ENCODE measurements at places on chromosomes 6 and 20.

GRCh38 chr6:22300273-22300998 is 3.6 kb upstream of the PRL start:
- no peak for DNase-seq

DNA sequence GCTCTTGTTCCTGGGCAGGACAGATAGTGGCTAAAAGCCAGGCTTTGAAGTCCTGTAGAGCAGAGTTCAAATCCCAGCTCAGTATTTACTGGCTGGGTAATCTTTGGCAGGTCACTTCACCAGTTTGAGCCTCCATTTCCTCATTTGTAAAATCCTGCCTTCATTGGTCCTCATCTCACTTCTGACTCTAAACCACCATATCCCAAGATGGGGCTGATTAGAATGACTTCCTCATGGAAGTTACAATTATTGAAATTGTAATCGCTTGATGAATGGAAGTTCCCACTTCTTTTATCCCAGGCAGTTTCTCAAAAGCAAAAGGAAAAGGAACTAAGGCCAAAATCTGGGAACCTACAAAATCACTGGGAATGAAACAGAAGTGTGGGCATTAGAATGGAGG is 35.9 kb upstream of the B4GALT5 start:
- no peak for DNase-seq

- DNase-seq, result no peak
Measured at GRCh38 chr20:56358070-56358469, 704 bp upstream of the FAM210B start.

DNA sequence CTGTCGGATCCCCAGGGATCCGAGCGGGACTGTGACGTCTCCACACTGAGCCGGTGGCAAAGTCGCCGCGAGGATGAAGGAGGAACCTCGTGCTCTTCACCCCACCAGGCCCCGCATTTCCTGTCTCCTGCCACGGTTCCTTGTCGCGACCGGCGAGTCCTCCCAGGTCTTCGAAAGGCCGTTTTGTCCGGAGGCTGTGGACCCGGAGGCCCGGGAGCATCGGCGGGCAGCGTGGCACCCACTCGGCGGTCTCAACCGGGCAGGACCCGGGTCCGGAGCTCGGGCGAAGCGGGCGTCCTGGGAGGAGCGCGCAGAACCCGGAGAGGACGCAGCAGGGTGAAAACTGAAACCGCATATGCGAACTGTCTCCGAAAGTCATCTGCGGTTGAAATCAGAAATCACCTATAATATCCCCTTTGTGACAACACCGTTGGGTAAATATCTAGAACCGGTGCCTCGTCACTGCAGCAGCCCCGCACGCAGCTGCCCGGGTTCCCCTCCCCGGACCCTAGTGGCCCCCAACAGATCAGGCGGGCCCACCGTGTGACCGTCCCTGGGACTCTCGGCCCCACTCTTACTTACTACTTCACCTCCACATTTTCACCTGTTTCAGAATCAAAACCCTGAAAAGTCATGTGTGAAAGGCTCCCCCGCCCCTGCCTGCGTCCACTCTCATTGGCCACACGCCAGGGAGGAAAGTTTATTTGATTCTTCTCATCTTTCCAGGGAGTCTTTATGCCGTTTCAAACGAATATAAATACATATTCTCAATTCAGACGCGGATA is 3.1 kb upstream of the ULBP2 start:
- no peak for DNase-seq

GRCh38 chr20:2873747-2874041 is 413 bp downstream of the PTPRA start:
- DNase-seq, result no peak

GRCh38 chr6:98833057-98833306 is 1.4 kb upstream of the POU3F2 start:
- no peak for DNase-seq

- no peak for DNase-seq
Measured at GRCh38 chr6:96304997-96305396, 216.6 kb upstream of the UFL1 start.

- no peak for DNase-seq
Measured at GRCh38 chr6:115982453-115982852, 78.2 kb downstream of the FRK start.

DNA sequence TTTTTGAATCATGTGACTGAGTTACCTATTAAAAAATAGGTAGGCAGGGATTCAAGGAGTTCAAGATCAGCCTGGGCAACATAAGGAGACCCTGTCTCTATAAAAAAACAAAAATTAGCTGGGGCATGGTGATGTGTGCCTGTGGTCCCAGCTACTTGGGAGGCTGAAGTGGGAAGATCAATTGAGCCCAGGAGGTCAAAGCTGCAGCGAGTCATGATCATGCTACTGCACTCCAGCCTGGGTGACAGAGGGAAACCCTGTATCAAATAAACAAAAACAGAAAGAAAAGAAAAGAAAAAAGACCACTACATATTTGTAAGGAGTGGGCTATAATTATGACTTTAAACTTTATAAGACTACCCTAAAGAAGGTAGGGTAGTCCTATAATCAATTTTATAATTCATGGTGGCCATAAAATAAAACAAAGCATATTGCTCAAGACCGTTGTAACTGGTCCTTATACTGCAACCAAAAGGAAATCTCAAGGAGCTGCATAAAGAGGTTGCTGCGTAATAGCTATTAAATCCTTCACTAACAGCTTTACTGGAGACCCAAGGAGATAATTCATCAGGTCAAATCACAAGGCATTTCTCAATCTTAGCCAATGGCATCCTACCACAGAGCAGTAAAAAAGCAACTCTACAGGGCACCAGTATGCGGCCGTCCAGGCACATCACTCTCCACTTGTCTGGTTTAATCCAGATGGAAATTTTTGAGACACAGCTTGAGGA is 13.5 kb downstream of the PIGU start:
- no peak for DNase-seq

GRCh38 chr6:63610944-63611343 is 24.7 kb upstream of the PHF3 start:
- DNase-seq, result no peak

- DNase-seq, result no peak
Measured at GRCh38 chr6:162873537-162873936, 145.8 kb downstream of the PACRG start.

GRCh38 chr6:97049253-97050011 is 124.9 kb downstream of the KLHL32 start:
- DNase-seq, result no peak

GRCh38 chr6:63346217-63346835 is 26.5 kb upstream of the LGSN start:
- DNase-seq, result no peak

- DNase-seq, result no peak
Measured at GRCh38 chr20:6651561-6651960, 115.9 kb upstream of the BMP2 start.

- DNase-seq, result no peak
Measured at GRCh38 chr6:83365931-83366330, 64.9 kb downstream of the ME1 start.

GRCh38 chr6:22029171-22029570 is 267.7 kb downstream of the PRL start:
- DNase-seq, result no peak

DNA sequence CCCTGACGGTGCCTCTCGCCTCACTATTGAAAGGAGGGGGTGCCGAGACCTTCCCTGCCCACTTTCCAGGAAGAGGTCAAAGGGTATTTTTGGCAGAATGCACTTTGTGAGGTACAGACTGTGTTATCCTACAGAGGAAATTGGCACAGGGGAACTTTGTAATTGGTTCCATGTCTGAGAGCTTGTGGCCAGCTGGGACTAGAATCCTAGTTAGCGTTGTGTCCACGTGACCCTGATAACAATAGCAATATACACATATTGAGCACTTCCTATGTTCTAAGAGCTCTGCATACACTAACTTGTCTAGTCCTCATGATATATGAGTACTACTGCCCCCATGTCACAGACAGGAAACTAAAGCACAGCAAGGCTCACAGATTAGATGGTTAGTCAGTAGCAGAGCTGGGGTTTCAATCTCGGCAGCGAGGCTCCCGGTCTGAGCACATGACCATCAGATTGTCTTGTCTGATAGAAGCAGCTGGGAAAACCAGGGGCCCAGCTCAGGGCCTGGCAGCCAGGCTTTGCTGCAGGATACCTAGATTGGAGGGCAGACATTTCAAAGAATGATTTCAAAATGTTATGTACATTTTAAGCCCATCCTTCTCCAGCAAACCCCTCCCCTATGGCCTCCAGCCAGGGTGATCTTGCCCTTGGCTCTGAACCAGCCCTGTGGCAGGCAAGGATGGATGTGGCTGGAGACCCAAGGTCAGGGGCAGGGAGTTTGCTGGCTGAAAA is 1.4 kb downstream of the MAPK13 start:
- DNase-seq, result no peak

- DNase-seq, result no peak
Measured at GRCh38 chr6:132973514-132973993, 159.2 kb downstream of the RPS12 start.

GRCh38 chr6:93337014-93337413 is 82.3 kb downstream of the EPHA7 start:
- no peak for DNase-seq

- DNase-seq, result no peak
Measured at GRCh38 chr20:24134284-24134683, 145.7 kb upstream of the GGTLC1 start.

- DNase-seq, result no peak
Measured at GRCh38 chr20:31566658-31567379, 38.3 kb upstream of the ID1 start.

- DNase-seq, result no peak
Measured at GRCh38 chr20:43293068-43293786, 103.5 kb upstream of the PTPRT start.

GRCh38 chr6:54285595-54285994 is 22.6 kb upstream of the TINAG start:
- DNase-seq, result no peak

GRCh38 chr6:69813508-69813907 is 16.7 kb upstream of the LMBRD1 start:
- no peak for DNase-seq

GRCh38 chr6:8859501-8859900 is 424.2 kb upstream of the SLC35B3 start:
- DNase-seq, result no peak

- no peak for DNase-seq
Measured at GRCh38 chr20:48750941-48751635, 76.7 kb downstream of the PREX1 start.

- DNase-seq, result no peak
Measured at GRCh38 chr6:105797286-105797979, 288.7 kb upstream of the PRDM1 start.

- DNase-seq, result no peak
Measured at GRCh38 chr6:8237668-8238067, 135.3 kb upstream of the EEF1E1 start.

GRCh38 chr6:158441716-158442215 is 118.1 kb upstream of the TMEM181 start:
- DNase-seq, result no peak

DNA sequence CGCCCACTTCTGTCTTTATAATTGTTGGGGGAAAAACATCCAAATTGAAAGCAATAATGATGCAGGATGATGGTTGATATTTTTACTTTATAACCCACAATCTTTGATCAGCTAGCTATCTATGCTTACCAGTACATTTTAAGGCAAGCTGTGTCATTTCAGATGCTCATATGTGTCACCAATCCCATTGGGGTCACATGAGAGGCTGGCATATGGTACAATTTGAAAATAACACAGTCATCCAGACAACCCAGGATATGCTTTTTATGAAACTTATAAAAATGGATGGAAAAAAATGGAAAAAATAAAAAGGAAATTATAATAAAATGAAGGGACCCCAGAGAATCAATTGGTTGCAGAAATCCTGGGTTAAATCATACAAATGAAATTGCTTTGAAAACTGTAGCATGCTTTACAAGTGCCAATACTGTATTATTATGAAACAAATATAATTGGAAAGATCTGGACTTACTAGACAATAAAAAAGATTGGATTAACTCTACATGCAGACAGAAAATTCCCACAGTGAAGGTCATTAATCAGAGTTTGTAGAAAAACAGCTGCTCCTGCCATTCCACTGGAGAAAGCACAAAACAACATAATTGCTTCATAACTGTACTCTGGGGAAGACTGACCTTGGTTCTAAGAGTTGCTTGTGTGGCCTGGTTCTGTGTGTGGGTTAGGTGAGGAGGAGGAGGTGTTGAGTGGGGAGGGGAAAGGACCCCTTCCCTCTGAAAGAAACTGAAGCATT is 13.3 kb upstream of the PRIM2 start:
- DNase-seq, result no peak

DNA sequence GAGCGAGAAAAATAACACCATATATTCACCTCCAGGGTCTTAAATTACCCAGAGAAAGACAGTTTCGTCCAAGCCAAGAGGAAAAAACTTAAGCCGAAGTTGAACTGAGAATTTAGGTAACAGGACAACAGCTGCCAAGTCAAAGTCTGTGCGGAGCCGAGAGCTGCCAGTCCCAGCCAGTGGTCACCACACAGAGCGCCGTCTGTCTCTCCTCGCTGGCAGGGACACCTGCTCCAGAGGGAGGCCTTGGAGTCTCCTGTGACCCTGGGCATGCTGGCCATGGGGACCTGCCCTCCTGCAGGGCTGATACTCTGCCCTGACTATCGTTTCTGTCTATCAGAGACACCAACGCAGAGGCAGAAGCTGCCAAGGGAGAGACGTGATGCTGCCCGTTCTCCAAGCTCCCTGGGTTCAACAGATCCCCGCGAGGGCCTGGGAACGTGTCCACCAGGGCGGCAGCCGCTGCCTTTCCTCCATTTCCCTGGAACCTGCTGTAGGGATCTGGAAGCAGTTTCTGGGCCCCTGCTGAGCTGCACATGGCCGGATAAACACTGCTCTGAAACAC is 341.3 kb downstream of the SMOC2 start:
- no peak for DNase-seq

DNA sequence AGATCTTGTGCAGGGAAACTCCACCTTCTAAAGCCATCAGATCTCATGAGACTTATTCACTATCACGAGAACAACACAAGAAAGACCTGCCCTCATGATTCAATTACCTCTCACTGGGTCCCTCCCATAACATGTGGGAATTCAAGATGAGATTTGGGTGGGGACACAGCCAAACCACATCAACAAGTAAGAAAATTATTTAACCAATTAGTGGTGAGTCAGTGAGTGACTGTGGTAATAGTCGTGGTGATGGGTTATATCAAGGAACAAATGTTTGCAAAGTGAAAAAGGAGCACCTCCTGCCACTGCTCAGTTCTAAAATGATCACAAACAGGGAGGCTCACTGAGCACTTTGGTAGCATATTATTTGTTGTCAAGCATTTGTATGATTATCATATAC is 20.6 kb downstream of the EPM2A start:
- DNase-seq, result no peak

GRCh38 chr20:51211191-51211590 is 188.3 kb upstream of the KCNG1 start:
- no peak for DNase-seq

All from esophagus squamous epithelium (tissue), 5 donors.